ENCODE measurements at places on chromosomes 11 and 22.

GRCh38 chr22:50260434-50260800, 1.1 kb downstream of the MAPK12 start:
- no peak for DNase-seq

- DNase-seq, result peak; percentile 92
These were observed 69.1 kb downstream of the NAT10 start for GRCh38 chr11:34174412-34175041.

GRCh38 chr11:74412733-74413359, 14.6 kb upstream of the PGM2L1 start:
- DNase-seq, result no peak

GRCh38 chr11:46382646-46383403, 1.4 kb downstream of the MDK start:
- no peak for DNase-seq

DNA sequence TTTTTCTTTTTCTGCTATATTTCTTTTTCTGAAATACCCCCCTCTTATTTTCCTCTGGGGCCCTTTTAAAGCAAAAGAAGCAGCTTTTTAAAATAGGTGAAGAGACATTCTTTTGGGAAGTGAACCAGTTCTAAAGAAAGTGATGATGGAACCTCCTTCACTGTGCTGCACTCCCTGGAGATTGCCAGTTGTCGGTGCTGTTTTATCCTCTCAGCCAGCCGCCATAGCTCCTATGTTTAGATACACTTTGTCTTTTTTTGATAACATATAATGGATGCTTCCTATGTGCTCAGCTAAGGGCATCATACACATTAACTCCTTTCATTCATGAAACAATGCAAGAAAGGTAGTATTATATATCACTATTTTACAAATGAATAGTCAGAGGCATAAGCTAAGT, 14.0 kb downstream of the CFAP300 start:
- DNase-seq, result no peak

- DNase-seq, result no peak
These were observed 26.3 kb downstream of the PTDSS2 start for GRCh38 chr11:476416-476815.
